ENCODE measurements at places on chromosomes 2 and 18.

- no peak for DNase-seq
Measured at GRCh38 chr18:3368193-3368592, 81.8 kb upstream of the TGIF1 start.

GRCh38 chr2:221377066-221377465 lies 195.0 kb downstream of the EPHA4 start:
- DNase-seq: no peak

DNA sequence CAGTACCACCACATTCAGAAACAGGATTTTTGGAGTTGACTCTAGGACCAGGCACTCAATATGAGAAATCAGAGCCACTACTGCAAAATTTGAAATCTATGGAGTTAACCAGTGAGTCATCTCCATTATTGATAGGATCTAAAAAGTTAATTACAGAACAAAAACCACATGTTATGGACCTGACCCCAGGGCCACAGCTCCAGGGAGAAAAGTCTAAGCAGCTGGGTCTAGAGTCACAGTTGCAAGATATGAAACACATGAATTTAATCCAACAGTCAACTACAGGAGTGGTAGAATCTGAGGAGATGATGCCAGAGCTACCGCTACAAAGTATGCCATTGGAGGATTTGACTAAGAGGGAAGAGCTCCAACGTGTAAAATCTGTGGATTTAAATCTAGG lies 13.4 kb upstream of the ZNF512 start:
- no peak for DNase-seq

GRCh38 chr18:74388227-74388626 lies 68.9 kb downstream of the DIPK1C start:
- no peak for DNase-seq

DNA sequence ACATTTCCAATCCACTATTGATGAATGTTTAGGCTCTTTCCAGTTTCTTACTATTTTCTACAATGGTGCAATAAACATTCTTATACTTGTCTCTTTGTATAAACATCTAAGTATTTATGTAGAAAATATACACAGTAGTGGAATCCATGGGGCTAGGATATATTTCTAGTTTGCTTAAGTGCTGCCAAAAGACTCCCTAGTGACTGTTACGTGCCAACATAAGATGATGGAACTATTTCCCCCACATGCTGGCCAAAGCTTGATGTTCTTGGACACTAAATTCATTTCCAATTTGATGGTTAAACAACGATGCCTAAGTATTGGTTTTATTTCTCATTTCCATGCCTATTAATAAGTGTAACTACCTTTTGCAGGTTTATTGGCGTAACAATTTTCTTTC lies 378.4 kb upstream of the HNRNPA3 start:
- DNase-seq: no peak

GRCh38 chr2:18550433-18550832 lies 10.0 kb downstream of the RDH14 start:
- DNase-seq: no peak
